ENCODE measurements at places on chromosomes 3 and 15.

DNA sequence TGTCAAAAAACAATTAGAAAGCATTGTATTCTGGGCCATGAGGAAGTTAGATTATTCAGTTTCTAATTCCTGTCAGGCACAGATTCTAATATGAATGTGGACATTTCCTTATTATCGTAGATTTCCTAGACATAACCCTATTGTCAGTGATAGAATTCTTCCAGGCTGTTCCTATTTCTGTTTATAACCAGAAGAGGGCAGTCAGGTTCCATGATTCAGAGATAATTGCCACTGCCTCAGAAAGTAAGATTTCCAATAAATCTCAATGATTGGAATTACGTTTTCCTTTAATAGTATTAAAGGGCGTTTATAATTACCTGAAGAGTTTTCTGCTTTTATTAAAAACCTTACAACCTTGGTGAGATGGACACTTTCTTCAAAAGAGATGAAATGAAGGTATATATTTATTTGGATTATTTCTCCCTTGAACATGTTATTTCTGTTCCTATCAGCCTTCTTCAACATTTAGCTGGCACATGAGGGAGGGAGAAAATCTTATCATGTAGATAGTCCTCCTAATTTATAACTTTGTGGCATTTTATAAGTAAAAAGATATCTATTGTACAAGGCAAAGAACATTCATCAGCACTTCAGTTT is 439.2 kb downstream of the MCTP2 start:
- no peak for DNase-seq

- DNase-seq: no peak
Measured at GRCh38 chr3:108011616-108012015, 79.2 kb downstream of the CD47 start.

GRCh38 chr3:170327040-170327808 is 30.3 kb upstream of the SKIL start:
- no peak for DNase-seq

- DNase-seq: no peak
Measured at GRCh38 chr3:142159083-142159740, 9.9 kb upstream of the TFDP2 start.

DNA sequence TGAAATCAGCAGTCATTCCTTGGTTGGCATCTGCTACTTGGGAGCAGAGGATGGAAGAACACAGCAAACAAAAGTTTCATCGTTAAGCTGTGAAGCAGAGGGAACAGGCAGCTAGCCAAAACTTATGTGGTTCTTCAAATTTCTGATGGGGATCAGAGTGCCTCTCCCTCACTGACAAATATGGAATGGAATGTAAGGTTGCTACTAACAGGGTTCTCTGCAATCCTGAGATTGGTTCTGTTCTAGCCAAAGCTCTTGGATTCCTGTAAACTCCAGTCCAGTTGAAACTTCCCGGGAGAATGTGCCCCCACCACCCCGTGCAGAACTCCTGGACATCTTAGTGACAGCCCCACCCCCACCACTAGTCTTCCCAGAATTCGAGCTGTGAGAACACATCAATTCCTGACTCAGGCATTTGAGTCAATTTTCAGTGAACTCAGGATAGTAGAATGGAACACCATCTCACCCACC is 55.9 kb upstream of the PHLDB2 start:
- no peak for DNase-seq

- DNase-seq: no peak
Measured at GRCh38 chr15:44720460-44721176, 9.3 kb downstream of the B2M start.

DNA sequence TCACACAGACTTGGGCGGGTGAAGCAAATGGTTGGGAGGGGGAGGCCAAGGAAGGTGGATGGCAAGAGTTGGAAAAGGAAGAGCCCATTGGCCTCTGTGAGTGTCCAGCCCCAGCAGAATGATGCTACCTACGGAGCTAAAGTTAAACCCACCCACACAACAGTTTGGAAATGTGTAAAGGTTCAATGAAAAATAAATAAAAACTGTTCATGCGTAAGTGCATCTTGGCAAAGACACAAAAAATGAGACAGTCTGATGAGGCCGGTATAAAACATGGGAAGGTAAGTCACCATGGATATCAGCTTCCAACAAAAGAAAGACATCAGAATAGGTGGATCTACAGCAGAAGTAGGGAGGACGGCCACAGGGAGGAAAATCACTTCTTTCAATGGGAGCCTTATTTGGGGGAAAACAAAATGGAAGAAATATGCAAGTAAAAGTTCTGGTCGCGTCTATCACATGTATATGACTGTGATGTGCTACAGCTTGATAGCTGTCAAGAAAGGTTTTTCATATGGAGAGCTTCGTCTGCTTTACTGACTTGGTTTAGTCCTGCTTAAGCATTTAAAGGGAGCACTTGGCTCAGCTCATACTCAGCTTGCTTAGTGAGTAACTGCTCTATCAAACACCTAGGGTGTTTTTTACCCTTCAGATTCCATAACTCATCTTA is 82.8 kb downstream of the TIGIT start:
- no peak for DNase-seq

DNA sequence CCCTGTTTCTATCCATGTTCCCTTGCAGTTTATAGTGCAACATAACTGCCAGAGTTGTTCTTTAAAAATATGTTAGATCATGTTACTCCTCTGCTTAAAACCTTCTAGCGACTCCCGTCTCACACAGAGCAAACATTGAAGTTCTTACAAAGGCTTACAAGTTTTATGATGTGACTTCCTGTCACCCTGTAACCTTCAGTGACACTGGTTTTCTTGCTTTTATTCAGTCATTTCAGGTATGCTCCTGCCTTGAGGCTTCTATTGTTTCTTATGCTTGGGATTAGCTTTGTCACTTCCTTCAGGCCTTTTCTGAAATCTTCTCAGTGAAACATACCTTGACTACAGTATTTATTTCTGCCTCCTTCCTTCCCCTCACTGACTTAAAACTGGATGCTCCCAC is 252.1 kb downstream of the DOCK3 start:
- DNase-seq: no peak

DNA sequence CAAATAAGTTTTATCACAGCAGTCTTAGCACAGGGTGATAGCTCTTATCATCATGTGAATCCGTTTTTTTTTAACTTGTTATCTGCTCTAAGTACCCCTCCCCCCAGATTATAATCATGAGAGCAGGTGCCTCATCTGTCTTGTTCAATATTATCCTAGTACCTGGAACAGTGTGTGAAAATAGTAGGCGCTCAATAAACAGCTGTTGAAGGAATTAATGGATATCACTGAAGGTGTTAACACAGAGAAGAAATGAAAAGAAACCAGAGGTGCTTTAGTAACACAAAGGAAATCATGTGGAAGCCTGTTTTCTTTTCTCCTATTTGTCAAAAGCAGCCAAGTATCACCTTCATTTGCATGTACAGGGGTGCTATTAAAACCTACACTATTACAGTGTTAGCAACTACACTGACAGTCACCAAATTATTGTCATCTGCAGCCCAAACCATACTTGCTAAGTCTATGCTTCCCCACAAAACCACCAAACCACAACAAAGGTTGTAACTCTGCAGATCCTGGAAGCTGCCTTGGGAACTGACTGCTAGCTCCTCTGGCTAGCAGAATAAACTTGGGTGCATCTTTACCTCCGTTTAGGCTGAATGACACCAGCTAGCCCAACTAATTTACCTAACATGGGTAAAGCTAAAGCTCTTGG is 2.9 kb downstream of the XPC start:
- peak; percentile 7 for DNase-seq

- DNase-seq: peak; percentile 30
Measured at GRCh38 chr3:15097891-15098290, 1.1 kb downstream of the RBSN start.

- no peak for DNase-seq
Measured at GRCh38 chr3:52290596-52291507, 3.2 kb downstream of the GLYCTK start.

- no peak for DNase-seq
Measured at GRCh38 chr3:66485291-66485968, 15.4 kb downstream of the LRIG1 start.

- DNase-seq: no peak
Measured at GRCh38 chr3:52779837-52780585, 2.6 kb downstream of the ITIH1 start.

GRCh38 chr3:40912461-40912860 is 286.8 kb upstream of the CTNNB1 start:
- DNase-seq: no peak

DNA sequence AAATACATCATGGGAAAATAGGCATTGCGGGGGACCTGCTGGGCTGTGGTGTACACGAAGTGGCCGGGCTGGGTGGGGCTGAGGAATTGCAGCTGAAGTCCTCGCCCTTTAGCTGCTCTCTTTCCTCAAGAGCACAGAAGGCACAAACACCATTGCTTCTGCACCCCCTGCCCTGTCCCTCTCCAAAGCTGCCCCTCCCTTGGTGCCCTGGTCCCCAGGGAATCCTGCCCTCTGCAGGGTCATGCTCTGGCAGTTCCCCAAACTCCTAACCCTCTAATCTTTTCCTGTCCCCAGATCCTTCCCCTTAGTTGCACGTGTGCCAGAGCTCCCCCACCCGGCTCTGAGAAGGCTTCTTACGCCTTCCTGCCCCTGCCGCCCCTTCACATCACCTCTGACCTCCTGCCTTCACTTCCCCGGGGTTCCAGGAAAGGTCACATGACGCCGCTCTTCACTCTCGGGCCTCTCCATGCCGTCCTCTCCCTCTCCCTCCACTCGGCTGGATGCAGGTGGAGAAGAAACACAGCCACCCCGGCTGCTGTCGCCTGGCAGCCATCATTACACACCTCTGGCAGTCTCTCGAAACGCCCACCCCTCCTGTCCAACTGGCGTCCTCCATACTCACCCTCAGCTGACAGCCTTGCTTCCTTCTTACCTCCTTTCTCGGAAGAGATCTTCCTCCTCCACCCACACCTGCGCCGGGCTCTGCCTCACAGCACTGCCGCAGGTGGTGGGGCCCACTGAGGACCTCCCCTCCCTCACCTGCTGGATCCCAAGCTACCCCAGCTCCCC is 6.9 kb upstream of the PCSK6 start:
- no peak for DNase-seq

DNA sequence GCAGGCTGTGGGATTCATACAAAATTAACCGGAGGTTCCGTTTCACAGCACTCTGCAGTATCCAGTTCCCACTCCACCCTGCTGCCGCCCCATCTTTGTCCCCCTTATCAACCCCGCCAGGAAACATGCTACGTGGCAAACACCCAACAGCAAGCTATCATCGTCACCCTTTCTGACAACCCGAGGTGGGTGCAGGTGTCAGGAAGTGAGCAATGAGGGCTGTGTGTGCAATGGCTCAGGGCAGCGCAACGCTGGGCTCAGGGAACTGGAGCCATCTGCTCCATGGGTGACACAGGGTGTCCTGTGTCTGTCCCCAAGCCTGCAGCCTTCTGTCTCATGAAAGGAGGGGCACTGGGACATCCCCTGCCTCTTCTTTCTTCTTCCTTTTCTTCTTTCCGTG is 60.9 kb downstream of the ATP2B2 start:
- DNase-seq: no peak

GRCh38 chr15:84398763-84399701 is 163.5 kb downstream of the GOLGA6L4 start:
- no peak for DNase-seq

- DNase-seq: no peak
Measured at GRCh38 chr3:122102191-122102935, 47.2 kb downstream of the CD86 start.

- DNase-seq: no peak
Measured at GRCh38 chr3:15204005-15204404, 2.0 kb upstream of the CAPN7 start.

GRCh38 chr15:40103864-40104271 is 4.8 kb downstream of the BMF start:
- DNase-seq: no peak

DNA sequence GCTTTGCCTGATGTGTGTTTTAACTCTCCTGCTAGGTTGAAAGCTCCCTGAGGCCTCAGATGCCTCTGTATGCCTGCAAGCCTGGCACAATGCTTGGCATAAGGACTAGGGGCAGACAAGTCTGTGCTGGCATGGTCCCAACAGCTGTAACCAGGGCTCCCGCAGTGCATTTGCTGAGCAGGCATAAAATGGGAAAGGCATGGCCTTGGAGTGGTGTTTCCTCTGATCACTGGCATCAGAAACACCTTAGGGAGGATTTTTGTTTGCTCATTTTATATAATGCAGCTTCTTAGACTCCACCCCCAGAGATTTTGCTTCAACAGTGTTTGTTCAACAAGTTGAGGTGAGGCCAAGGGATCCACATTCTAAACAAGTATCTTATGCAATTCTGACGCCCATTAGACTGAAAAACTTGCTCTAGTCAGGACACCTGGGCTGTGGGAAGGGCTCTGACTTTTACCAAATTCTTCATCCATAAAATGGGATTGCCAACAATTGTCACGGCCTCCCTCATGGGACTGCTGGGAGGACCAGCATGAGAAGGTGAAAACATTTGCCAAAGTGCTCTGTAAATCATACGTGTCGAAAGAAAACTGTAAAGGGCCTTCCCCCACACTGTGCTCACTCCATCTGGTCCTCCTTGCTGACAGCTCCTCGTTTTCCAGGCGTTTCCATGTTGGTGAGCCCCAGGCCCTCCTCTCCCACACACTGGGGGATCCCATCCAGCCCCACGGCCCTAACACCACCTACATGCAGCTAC is 43.1 kb downstream of the STARD5 start:
- no peak for DNase-seq

DNA sequence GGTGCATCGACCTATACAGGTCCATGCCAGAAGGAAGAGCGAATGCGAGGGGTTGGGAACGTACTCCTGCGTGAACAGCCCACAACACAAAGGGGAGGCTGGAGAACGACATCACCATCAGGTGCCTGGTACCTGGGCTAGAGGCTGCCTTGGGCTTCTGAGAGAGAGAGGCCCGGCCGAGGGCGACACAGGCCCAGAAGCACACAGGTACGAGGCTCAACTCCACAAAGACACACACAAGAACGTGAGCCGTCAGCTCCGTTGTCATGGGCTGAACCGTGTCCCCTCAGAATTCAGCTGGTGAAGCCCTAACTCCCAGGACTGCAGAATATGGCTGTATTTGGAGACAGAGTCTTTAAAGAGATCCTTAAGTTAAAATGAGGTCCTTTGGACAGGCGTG is 134.3 kb downstream of the ATP10A start:
- DNase-seq: no peak

- no peak for DNase-seq
Measured at GRCh38 chr3:179036626-179037300, 34.8 kb downstream of the ZMAT3 start.

- DNase-seq: no peak
Measured at GRCh38 chr3:185732782-185733181, 92.1 kb downstream of the IGF2BP2 start.

- DNase-seq: peak; percentile 62
Measured at GRCh38 chr3:16511681-16512434, 1.6 kb downstream of the RFTN1 start.

DNA sequence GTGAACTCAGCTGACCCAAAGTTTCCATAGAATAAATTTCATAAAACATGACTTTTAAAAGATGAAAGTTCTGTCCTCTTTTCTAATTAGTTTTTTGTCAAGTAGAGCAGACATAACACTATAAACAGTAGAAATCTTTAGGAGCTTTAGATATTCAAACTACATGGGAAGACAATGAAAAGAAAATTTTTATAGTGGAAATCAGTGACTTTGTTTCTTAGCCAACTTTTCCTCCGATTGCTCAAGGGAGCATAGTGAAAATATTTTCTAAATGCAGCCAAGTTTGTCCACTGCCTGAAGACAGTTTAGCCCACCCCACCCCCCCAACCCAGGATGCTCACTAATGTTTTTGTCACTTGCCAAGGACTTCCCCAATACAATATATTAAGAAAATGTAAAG is 114.9 kb downstream of the PLD1 start:
- no peak for DNase-seq

- DNase-seq: no peak
Measured at GRCh38 chr3:43296565-43296964, 10.2 kb downstream of the SNRK start.
